IMR-90 (cell line): ENCODE measurements at places on chromosomes 12 and 14. TPM values are rescaled to one million over a fixed set of nuclear protein-coding genes. Genes with fewer than 3 reads are reported as not detected.

DNA sequence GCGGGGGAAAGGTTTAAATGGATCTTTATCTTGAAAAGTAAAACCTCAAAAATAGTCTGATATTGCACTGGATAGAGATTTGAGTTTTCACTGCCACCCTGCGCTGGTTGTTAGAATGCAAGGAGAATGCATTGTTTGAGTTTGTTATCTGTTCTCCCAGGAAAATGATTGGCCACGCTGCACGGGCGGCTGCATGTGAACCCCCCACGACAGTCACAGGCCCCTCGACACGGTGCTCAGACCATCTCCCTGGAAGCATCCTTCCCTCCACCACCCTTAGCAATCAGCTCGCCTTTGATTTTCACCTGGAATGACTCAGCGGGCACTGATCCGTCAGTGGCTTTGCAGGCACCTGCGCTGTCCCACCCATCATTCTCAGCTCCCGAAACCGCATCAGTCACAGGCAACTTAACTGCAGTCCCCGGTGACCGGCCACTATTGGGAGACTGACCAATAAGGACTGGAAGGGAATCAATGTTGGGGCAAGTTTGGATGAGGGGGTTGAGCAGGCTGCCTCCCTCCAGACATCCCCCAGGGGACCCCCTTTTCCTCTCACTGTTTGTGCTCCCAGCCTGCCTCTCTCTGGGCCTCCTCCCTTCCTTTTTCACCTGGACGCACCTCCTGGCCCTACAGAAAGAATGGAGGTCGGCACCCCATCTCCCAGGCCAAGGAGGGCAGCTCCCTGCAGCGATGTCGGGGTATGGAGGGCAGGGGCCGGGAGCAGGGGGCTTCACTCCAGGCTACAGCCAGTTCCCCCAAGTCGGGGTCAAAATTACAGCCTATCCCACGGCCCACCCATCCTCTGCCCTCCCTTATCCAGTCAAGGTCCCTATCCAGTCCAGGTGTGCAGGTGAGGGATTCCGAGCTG, 28.5 kb upstream of the C14orf180 start:
- no peaks in the 10 kb centered on the region for H3K36me3 ChIP-seq
- no peak overlapping the region for H3K4me3 ChIP-seq
- no peak for DNase-seq
- H3K27me3 ChIP-seq: peaks cover 8% of the 10 kb centered on the region; the same call in 1 of the 2 replicates
- no peak overlapping the region for H3K27ac ChIP-seq

DNA sequence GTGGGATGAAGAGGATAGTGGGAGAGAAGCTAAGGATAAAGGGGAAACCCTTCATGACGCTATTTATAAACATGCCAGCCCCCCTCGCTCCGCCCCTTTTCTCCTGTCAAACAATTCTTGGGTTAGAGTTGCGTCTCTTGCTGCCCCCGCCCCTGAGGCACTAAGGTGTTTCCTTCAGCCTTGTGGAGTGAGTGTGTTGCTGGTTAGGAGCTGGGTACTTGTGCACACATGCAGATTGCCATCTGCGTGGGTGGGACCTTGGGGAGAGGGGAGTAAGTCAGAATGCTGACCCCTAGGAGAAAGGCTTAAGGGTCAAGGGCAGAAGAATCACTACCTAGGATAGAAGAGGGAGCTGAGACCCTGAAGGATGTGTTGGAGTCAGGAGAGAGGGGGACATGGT, 5.4 kb downstream of the FOXJ2 start:
- peaks cover 14% of the 10 kb centered on the region for H3K36me3 ChIP-seq
- no peaks in the 10 kb centered on the region for H3K27me3 ChIP-seq
- H3K4me3 ChIP-seq: no peak overlapping the region
- H3K4me1 ChIP-seq: peaks cover 22% of the 10 kb centered on the region

DNA sequence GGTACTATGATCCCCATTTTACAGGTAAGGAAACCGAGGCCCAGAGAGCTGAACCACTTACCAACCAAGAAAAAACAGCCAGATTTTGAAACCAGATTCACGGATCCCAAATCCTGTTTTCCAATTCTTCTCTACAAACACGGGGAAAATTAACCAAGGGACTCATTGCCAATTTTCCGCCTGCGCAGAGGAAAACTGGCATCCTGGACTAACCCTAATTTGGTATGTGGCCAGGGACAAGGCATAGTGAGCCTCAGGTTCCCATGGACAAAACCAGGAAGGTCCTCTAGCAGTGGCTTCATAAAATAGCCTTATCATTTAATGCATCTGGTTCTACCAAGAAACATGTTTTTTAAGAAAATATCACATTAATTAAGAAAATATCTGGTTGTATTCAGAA, 517.3 kb downstream of the MED13L start:
- H3K27ac ChIP-seq: no peak overlapping the region
- H3K4me3 ChIP-seq: no peak overlapping the region
- no peaks in the 10 kb centered on the region for H3K4me1 ChIP-seq
- no peak for DNase-seq
- H3K27me3 ChIP-seq: peaks cover 8% of the 10 kb centered on the region

DNA sequence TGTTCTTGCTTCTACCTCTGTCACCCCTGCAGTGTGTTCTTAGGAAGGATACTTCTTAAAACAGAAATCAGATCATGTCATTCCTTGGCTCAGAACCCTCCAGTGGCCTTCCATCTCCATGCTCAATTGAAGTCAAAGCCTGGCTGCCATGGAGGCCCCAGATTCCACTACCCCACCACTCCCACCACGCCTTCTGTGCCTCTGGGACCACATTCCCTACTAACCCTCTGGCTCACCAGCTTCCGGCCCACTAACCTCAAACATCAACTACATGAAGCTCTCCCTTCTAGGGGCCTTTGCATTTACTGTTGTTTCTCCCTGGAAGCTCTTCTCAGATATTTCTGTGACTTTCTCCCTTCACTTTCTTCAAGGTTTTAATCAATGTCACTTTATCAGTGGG, 76.1 kb upstream of the REP15 start:
- no peak overlapping the region for H3K4me3 ChIP-seq
- H3K36me3 ChIP-seq: no peaks in the 10 kb centered on the region
- no peak for DNase-seq
- no peak overlapping the region; the same call in 1 of the 2 replicates for H3K27ac ChIP-seq
- no peaks in the 10 kb centered on the region for H3K27me3 ChIP-seq

DNA sequence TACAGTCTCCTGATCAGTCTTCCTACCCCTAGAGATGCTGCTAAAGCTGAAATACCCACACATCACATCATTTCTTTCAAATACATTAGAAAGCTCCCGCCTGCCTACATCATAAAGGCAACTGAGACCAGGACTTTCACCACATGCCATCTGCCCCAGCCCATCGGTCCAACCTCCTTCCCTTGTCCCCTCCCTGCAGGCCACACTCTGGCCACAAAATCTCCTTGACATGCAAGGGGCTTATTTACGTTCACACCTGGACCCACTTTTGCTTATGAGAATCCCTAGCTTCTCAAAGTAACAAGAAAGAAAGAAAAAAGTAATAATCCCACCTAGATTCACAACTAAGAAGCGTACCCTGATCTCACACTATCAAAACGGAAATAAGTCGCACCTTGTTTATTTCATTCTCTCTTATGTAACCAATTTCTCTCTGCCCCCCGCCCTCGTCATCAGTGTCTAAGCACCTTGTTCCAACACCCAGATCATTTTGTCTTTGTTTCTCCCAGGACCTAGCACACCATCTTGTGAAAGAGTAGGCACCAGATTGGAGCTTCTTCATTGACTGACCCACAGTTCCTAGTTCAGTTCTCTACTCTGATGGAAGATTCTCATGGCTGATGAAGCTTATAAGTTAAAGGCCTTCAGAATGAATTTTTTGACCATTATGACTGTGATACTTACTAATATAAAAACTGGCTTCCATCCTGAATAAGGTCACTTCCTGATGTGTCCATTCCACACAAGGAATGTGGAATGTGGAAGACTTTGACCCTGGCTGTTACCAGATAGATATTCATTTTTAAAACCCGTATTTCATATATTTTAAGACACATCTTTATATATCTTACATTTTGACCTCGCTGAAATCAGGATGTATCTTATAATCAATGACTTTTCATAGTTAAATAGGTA, 7.7 kb downstream of the WSB2 start:
- peaks cover 13% of the 10 kb centered on the region for H3K36me3 ChIP-seq
- no peak overlapping the region for H3K4me3 ChIP-seq
- DNase-seq: peak; percentile 51

DNA sequence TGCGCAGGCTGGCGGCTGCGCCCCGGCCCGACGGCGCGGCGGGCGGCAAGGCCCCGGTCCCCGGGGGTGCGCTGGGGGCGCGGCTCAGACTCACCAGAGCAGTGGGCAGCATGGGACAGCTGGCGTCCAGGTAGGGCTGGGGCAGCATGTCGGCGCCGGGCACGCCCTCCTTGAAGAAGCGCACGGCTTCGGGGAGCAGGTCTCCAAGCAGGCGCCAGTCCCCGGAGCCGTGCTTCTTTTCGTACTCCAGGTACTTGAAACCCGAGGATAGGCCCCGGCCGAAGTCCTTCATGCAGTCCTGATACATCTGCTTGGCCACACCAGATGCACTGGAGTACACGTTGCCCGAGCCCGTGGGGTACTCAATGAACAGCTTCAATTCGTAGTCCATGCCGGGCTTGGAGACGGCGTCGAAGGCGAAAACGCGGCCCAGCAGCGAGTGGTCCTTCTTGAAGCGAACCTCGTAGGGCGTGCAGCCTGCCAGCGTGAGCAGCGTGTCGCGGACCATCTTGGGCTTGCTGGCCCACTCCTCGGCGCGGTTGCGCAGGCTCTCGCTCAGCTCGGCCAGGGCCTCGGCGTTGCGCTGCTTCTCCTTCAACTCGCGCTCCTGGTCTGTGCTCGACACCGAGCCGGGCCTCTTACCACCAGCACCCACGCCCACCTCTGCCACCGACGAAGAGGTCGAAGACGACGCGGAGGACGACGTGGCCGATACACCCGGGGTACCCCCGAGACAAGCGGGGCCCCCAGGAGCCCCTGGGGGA, 2.2 kb downstream of the IRF2BPL start:
- DNase-seq: peak; percentile 51
- peak overlapping the region; percentile 99 for H3K27ac ChIP-seq
- peak overlapping the region; percentile 97 for H3K4me3 ChIP-seq
- H3K27me3 ChIP-seq: no peaks in the 10 kb centered on the region
- peaks cover 27% of the 10 kb centered on the region for H3K36me3 ChIP-seq
- H3K4me1 ChIP-seq: peaks cover 17% of the 10 kb centered on the region

The KRT78 gene
- total RNA-seq: not detected in 2 replicates

DNA sequence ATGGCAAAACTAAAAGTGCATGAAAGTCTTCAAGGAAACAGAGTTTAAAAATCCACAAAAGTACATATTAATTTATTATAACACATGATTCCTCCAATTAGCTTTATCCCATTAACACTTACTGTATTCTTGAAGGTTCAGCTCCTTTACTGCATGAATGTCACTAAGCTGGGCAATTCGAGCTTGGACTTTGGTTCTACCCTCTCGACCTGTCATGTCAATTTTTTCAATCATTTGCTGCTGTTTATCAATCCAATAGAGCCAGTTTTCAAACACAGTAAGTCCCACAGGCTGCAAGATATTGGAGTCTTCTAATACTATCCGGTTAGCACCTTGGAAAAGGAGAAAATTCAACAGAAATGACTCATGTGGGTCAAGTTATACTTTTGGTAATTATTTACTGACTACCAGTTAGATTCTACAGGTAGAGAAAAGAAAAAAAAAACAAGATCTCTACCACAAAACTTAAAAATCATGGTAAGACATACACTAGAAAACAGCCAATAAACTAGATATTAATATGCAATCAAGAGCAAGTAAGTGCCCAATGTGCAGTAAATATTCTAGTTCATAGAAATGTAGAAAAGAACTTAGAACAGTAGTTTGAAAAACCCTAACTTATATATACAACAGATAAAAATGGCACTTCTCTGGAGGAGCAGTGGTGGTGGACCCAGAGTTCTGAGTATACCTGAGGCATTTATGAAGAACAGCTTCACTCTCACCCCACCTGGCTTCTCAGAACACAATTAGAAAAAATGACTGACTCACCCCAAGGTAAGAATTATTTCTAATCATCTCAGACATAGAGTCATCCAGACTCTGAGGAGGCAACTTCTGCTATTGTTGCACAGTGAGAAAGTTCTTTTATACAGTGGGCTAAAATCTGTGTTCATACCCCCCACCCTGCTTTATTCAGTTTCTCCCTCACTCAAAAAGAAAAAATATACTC, 67.7 kb downstream of the BCL2L14 start:
- no peaks in the 10 kb centered on the region for H3K27me3 ChIP-seq
- no peak for DNase-seq
- H3K4me3 ChIP-seq: no peak overlapping the region
- no peaks in the 10 kb centered on the region for H3K4me1 ChIP-seq

The RBP5 gene
- total RNA-seq: not detected in 2 replicates

GRCh38 chr12:56288705-56289387, 11.3 kb downstream of the CS start:
- H3K4me3 ChIP-seq: no peak overlapping the region
- H3K27ac ChIP-seq: no peak overlapping the region
- no peak for DNase-seq
- peaks cover 24% of the 10 kb centered on the region for H3K36me3 ChIP-seq

DNA sequence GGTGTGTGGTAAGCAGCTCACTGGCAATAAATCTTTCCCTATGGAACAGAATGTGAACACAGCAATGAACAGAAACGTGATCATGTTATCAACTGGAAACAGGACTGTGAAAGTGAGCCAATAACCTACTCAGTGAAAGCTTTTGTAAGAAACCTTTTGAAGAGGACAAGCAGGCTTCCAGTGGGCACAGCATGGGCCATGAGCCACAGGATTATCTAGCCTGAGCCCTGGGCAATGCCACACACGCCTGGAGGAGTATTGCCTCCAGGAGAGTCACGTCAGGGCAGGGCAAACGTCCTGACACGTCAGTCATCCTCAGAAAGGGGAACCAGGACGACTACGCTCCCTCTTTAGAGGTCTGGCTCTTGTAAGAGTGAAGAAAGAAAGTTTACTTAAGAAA, 32.3 kb downstream of the NRDE2 start:
- no peak for DNase-seq
- no peak overlapping the region for H3K27ac ChIP-seq
- H3K36me3 ChIP-seq: peaks cover 9% of the 10 kb centered on the region
- H3K4me3 ChIP-seq: no peak overlapping the region
- H3K27me3 ChIP-seq: no peaks in the 10 kb centered on the region

- 0 out of 2 replicates have a peak, but pooled peaks cover 1% of the 10 kb centered on the region for H3K27me3 ChIP-seq
- no peak for DNase-seq
- H3K4me3 ChIP-seq: no peak overlapping the region
- no peak overlapping the region for H3K27ac ChIP-seq
- no peaks in the 10 kb centered on the region for H3K36me3 ChIP-seq
Observed at GRCh38 chr12:21545557-21545956, 19.5 kb downstream of the SPX start.

DNA sequence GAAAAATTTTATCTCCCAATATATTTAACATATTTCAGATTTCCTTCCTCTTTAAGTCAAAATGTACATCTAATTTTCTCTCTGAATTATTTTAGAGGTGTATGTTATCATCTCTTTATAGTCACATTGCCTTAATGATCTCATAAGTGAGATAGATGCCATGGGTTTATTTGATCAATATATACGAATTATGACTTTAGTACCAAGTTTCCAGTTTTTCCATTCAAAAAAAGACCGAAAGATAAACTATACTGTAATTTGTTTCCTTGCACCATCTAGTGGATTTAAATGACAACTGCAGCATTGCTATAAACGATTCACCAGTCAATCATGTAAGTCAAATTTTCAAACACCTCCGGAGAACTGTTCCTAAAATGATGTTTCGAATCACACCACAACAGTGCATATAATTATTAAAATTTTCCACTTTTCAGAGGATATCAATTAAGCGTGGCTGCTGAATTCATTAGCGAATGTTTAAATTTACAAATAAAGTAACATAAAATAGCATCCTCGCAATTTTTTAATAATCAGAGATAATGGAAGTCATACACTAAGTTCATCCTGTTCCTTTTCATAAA, 419 bp upstream of the ATXN7L3B start:
- H3K36me3 ChIP-seq: peaks cover 10% of the 10 kb centered on the region
- no peaks in the 10 kb centered on the region for H3K27me3 ChIP-seq
- peak overlapping the region; percentile 10; the same call in 1 of the 2 replicates for H3K27ac ChIP-seq
- peak overlapping the region; percentile 80 for H3K4me3 ChIP-seq
- DNase-seq: peak; percentile 69
- peaks cover 12% of the 10 kb centered on the region for H3K4me1 ChIP-seq
